ENCODE measurements at places on chromosomes 1 and 21.

- DNase-seq, result no peak
Observed at GRCh38 chr1:153698923-153699714, 20.6 kb downstream of the NPR1 start.

DNA sequence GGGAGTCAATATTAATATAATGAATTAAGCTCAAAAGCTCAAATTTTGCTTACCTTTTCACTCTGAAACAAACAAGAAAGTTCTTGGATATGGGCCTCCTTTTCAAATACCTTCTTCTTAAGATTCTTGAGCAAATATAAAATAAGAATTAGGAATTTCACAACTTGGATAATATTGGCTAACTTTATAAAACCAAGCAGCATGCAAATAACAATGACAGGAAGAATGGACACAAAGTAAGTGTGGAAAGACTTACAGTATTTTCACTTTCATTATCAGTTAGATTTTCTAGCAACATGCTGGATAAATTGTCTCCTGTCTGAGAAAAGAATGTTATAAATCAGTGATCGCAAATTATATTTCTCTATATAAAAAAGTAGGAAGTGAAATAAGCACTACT, 13.2 kb downstream of the ODF2L start:
- no peak for DNase-seq

DNA sequence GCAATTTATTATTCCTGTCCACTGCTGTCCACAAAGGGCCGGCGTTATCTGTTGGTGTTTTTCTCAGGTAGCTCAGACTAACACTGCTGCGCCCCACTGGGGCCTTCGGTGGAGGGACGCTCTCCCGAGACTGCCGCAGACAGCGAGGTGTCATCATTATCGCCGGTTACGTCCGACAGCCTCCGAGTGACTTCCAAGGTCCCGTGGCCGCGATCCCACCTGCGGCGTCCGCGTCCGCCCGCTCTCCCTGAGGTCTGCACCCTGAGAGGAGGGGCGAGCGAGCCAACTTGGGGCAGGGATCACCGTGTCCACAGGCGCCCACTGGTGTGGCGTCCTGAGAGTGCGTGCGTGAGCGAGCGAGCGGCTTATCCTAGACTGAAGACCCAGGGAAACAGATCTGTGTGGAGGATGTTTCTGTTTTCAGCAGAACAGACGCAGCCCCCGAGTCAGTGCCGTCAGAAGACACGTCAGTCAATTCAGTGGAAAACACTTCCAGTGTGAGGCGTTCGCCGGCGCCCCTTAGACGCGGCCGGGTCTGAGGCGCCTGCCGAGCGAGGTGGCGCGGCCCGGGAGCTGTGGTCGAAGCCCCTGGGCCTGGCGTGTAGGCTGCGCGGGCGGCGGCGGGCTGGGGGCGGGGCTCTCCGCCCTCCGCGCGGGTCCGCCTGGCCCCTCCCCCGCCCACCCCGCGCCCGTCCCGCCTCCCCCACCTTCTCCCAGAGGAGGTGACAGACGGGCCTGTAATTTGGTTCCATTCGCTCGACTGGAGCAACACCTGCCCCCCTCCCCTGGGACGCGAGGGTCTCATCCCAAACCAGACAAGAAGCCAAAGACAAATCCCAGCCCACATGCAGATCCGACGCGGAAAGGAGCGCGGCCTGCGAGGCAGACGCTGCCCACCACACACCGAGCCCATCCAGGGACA, 12.6 kb downstream of the NHLH2 start:
- peak; percentile 84 for DNase-seq

GRCh38 chr1:228002792-228003191, 4.0 kb upstream of the WNT3A start:
- DNase-seq, result no peak

- no peak for DNase-seq
Observed at GRCh38 chr1:221448585-221449175, 293.2 kb downstream of the DUSP10 start.

- no peak for DNase-seq
Observed at GRCh38 chr1:8347635-8348034, 29.7 kb downstream of the SLC45A1 start.

- DNase-seq, result no peak
Observed at GRCh38 chr1:245278846-245279245, 124.1 kb downstream of the KIF26B start.

DNA sequence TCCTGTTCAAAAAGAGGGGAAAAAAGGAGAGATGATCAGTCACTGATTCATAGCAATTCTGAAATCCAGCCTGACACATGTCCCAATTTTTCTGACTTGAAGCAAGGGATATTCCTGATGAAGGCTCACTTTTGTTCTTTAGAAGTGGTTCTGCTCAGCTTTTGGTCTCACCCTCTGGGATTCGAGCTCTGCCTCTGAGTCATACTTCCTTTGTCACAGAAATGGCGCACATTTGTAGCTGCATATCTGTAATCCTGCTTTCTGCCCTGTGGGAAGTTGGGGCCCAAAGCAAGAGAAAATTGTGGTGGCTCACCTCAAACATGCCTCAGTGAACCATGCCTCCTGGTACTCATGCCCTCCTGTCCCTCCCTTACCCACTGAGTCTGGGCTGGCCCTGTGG, 22.3 kb upstream of the FAM78B start:
- DNase-seq, result no peak

- no peak for DNase-seq
Observed at GRCh38 chr1:84504580-84505492, 1.4 kb upstream of the SPATA1 start.

DNA sequence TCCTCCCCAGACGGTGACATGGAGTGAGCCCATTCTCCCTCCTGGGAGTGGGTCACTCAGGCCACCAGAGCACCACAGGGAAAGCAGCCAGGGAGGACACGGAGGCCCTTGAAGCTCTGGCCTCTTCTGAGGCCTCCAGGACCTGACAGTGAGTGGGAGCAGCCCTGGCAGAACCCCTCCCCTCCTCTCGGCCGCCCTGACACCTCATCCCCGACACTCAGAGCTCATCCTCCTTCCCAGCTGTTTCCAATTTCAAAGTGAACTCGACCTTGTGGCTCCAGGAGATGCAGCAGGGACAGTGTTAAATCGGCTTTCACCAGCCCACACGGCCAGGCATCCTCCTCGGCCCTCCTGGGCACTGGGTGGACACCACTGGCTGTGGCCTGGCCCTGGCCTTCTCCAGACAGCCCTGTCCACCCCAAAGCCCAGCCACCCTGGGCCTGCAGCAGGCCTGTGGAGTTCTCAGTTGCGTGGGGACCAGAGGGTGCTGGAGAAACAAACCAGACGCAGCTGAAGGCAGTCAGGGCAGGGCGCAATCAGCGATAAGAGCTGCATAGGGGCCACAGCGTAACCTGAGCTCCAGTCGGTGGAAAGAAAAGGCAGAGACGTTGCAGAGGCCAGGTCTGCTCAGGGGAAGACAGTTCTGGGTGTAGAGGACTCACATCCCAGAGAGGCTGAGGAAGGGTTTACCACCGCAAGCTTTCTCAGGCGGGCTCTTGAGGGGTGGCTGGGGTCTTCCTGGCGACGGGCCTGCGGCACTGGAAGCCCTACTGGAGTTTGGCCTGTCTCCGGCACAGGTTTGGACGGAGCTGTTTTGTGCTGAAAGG, 27.1 kb downstream of the FTCD start:
- DNase-seq, result no peak

DNA sequence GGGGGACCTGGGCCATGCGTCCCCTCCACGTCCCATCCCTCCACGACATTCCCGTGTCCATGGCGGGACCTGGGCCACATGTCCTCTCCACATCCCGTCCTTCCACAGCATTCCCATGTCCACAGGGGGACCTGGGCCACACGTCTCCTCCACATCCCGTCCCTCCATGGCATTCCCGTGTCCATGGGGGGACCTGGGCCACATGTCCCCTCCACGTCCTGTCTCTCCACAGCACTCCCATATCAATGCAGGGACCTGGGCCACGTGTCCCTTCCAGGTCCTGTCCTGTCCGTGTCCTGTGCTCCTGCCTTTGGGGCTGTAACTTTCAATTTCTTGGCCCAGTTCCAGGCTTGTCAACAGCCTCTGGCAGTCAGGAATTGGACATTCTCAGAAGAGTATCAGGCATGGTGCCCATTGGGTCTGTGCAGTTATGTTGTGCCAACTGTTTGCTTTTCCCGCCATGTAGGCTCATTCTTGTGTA, 47.1 kb downstream of the WNT9A start:
- no peak for DNase-seq

DNA sequence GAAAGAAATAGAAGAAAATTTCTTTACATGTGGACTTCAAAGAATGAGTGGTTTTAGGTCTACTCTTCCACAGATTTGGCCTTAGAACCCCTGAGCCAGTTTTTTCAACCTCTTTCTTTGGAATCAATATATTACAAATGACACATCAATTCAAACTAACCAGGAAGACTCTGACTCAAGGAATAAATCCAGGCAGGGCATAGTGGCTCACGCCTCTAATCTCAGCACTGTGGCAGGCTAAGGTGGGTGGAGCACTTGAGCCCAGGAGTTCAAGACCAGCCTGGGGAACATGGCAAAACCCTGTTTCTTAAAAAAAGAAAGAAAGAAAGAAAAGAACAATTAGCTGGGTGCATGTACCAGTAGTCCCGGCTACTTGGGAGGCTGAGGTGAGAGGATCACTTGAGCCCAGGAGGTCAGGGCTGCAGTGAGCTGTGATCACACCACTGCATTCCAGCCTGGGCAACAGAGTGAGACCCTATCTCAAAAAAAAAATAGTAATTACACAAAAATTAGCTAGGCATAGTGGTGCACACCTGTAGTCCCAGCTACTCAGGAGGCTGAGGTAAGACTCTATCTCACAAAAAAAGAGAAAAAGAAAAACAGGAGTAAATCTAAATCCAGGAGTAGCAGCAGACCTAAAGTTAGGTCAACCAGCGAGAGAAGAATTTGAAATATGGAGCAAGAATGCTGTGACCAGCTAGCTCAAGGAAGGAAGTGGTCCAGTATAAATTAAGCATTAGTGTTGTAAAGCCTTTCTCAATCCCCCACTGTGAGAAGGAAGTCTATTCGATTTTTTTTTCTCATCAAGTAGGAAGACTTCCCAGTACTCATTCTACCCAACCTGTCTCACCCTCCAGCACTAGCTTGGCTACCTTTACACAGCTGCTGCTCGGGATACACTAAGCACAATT, 1.9 kb downstream of the SORT1 start:
- no peak for DNase-seq

- no peak for DNase-seq
Observed at GRCh38 chr1:104380003-104380402, 630.3 kb downstream of the AMY1C start.

DNA sequence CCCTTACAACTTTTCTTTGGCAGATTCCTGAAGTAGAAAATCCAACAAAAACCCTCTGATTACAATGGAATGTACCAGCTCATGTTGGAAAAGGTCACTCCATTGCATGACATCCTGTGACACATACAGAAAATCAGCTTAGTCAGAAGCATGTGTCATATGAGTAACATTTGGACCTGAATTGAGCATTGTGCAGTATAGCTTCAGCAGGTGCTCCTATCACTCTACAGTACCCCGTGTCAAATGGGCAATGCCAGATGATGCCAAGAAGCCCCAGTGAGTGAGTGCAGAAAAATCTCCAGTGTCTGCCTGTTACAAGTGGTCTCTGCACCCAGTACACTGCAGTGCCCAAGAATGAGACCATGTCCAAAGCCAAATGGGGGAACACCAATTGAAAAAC, 129.7 kb upstream of the RUNX1 start:
- DNase-seq, result no peak

GRCh38 chr1:27886744-27887143, 14.4 kb downstream of the THEMIS2 start:
- DNase-seq, result no peak

- peak; percentile 34 for DNase-seq
Observed at GRCh38 chr1:207058878-207059867, 6.1 kb downstream of the PFKFB2 start.

GRCh38 chr1:151653397-151653796, 41.5 kb downstream of the SNX27 start:
- DNase-seq, result no peak

DNA sequence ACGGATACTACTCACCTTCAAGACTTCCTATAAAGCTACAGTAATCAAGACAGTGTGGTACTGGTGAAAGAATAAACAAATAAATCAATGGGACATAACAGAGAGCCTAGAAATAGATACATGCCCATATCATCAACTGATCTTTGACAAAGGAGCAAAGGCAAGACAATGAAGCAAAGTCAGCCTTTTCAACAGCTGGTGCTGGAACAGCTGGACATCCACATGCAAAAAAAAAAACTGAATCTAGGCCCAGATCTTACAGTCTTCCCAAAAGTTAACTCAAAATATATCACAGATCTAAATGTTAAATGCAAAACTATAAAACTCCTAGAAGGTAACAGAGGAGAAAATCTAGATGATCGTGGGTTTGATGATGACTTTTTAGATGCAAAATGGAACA, 170.3 kb downstream of the MIS18A start:
- no peak for DNase-seq

DNA sequence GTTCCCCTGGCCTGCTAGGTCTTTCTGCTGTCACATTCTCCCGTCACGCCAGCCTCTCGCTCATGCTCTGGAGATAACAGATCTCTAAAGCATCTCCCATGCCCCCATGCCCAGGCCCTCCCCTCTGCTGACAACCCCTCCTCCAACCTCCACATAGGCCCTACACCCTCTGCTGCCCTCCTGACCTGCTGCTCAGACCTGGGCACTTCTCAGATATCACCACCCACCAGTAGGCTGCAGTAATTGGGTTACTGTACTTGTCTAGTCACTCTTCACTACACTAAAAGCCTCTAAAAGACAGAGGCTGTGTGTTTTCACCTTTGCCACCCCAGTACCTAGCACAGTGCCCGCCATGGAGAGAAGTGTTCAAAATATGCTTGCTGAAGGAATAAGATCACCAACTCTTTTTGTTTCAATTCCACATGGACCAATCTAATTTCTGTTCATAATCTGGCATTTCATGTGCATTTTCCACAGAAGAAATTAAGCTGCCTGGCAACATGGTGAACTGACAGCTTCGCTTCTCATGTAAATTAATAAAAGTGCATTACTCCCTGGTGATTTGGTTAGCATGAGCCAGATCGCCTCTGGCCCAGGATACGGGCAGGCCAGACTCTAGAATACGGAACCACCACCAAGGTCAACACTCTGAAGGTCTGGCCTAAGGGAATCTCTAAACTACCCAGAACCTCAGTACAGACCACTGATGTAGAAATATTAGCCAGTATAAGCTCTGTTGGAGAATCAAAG, 20.7 kb downstream of the LBR start:
- no peak for DNase-seq

Data from iPS-NIHi11 (cell line).